Vagina (tissue), 2 donors: ENCODE measurements at places on chromosomes 2 and 18.

GRCh38 chr2:238009563-238009962, 42.7 kb downstream of the UBE2F start:
- DNase-seq = no peak

GRCh38 chr2:105582952-105583660, 161.6 kb upstream of the NCK2 start:
- DNase-seq = no peak

DNA sequence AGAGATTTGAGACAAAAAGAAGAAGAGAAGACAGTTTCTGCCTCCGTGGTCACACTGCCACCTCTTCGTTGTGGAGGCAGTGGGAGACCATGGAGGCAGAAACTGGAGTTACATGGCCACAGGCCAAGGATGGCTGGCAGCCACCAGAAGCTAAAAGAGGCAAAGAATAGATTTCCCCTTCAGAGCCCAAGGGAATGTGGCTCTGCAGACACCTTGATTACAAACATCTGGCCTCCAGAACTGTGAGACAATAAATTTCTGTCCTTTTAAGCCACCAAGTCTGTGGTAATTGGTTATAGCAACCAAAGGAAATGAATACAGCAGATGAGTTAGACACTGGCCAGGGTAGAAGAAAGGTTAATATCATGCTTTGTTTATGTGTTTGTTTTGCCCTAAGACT, 420.4 kb upstream of the LYPD1 start:
- no peak for DNase-seq

GRCh38 chr18:21650311-21650710, 38.2 kb downstream of the SNRPD1 start:
- DNase-seq = no peak

DNA sequence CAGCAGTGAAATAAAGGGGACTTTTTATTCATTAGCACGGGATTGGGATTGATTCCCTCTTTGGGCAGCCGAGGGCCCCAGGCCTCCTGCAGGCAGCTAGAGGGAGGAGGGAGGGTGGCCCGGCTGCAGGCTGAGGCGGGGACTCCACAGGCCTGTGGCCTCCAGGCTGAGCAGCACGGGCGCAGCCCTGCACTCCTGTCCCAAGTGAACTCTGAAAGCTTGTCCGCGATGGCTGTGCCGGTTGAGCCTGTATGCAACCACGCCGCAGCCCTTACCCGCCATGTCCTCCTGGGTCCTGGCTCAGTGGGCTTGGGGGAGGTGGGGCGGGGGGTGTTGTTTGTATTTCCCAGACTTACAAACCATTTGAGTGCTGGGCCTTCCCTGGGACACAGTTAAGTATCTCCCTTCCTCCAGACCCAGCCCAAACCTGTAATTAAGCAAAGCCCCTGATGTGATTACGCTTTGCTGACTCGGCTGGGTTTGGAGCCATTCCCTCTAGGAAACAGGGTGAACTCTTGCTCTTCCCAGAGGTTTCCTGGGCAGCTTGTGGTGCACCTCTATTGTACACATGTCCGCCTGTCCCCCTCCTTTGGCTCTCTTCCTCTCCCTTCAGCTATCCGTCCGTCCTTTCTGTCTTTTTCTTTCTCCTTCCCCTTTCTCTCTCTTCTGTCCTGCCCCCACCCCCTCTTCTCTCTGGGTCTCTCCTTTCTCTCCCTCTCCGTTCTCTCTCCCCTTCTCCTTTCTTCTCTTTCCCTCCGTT, 5.3 kb downstream of the GLI2 start:
- DNase-seq = no peak

GRCh38 chr18:12515550-12515949, 107.8 kb downstream of the PRELID3A start:
- DNase-seq = no peak

DNA sequence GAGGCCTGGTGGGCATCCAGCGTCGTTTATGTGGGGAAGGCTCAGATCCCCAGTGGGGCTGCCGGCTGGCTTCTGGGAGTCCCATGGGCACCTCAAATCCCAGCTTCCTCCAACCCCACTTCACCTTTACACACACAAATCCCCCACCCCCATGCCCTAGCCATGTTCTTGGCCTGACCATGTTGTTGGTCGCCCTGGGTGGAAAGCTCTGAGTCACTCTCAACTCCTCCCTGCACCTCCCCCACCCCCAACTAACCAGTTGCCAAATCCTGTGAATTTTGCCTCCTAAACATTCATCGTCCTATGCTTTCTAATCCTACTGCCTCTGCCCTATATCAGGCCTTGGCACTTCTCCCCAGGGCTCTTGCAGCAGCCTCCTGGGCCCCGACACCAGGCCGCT, 6.4 kb downstream of the TNS1 start:
- DNase-seq = no peak

DNA sequence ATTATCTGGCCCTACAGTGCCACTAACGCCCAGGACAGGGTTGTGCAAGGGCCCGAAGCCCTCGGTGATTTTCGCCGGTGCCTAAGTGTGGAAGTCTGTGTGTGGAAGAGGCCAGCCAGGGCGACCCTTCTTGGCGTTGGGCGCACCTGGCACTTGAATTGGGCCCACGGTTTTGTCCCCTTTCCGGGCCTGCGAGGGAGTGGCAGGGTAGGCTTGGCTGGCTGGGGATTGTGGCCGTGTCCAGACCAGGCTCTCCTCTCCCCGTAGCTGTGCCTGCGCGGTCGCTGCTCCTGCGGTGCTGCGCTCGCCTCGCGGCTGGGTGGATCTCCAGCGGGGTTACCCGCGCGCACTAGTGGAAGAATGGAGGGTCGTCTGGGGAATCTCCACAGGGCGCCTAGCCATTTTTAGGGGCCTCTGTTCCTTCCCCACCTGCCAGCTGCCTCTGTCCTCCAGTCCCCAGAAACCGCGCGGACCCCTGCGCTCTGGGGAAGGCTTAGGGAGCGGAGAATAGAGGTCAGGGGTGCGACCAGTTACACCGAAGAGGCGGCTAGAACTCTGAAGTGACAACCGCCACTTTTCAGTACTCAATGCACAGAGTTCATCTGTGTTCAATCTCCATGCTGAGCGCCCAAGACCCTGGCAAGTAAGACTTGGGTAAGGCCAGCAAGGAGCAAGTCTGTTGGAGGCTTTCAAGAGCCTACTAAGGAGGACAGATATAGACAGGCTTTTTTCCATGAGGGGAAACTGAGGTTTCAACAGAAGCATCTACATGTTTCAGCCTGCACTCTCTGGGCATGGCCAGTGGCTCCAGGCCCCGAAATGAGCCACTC, 16.0 kb downstream of the EVX2 start:
- DNase-seq = no peak

GRCh38 chr2:67462738-67463496, 65.8 kb downstream of the ETAA1 start:
- no peak for DNase-seq

GRCh38 chr2:58032764-58033080, 13.9 kb upstream of the VRK2 start:
- no peak for DNase-seq

DNA sequence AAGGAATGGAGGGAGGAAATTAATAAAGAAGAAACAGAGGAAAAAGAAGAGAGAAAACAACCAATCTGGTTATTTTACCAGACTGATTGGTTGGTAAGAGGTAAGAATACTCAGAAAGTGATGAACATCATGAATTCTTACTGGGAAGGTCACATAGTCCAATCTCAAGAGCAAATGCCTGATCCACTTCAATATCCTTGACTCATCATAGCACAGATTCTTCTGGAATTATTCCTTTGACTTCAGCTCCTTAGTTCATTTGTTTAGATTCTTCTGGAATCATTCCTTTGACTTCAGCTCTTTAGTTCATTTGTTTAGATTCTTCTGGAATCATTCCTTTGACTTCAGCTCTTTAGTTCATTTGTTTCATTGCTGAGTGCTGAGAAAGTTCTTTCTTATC, 2030.6 kb upstream of the CELF4 start:
- no peak for DNase-seq

DNA sequence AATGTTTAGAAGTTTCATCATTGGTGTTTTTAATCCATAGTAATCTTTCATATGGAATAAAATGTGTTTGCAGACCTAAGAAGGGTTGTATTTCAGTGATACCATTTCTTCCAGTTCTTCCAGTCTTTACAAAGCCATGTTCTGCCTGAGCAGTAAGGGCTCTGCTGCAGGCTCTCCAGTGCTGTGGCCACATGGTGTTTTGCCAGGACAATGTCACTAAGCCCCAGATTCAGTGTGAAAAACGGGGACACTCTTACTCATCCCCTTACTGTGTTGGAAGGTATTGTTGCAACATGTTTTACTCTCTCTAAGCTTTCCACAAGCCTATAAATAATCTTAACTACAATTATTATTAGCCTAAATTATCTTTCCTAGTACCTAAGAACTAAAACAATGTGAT, 481.4 kb upstream of the CDH7 start:
- no peak for DNase-seq

GRCh38 chr18:371609-371982, 103.7 kb upstream of the THOC1 start:
- no peak for DNase-seq
